Activated CD4-positive, CD25-positive, alpha-beta regulatory T cell treated with anti-CD3 and anti-CD28 coated beads, Interleukin-2, amount 50 U/mL, for 72 hours (primary cell): ENCODE measurements at places on chromosomes 12 and 14.

- no peak for DNase-seq
These were observed 135.7 kb downstream of the RAD51B start for GRCh38 chr14:67955261-67955660.

DNA sequence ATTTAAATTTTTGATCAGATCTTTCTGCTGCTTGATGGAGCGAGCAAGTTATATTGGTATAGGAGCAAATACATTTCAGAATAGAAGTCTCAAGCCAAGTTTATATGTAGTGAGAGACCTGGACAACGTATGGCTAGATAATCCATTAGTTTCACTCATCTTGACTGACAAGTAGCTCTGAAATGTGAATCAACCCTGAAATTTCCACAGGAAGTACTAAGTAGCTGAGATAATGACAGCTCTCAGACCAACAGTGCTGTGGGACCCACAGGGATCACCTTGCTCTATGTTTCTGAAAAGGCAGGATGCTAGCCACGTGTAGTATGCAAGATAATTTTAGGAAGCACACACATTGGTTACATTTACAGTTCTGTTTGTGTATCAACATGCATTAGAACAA is 258.6 kb upstream of the FOXN3 start:
- no peak for DNase-seq

GRCh38 chr14:100906420-100906819 is 2.9 kb upstream of the RTL1 start:
- DNase-seq = no peak

DNA sequence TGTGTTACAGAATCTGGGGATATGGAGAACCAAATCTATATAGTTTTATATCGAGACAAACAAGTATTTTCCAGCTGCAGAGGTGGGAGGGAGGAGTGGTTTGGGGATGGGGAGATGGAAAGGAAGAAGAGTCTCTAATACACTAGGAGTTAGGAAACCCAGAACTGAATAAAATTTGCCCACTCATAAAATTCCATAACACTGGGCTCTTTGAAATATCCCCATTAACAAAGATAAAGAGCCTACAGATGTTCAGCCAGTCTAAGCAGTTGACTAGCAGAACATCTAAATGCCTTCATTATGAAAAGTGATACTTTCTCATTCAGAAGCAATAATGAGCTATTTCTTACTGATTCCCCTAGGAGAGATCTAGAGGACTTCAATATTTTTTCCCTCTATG is 151.7 kb upstream of the GZMB start:
- DNase-seq = no peak

- DNase-seq = no peak
These were observed 17.6 kb upstream of the NTN4 start for GRCh38 chr12:95808146-95808545.

- no peak for DNase-seq
These were observed 19.0 kb upstream of the GPRC5A start for GRCh38 chr12:12872139-12872933.

DNA sequence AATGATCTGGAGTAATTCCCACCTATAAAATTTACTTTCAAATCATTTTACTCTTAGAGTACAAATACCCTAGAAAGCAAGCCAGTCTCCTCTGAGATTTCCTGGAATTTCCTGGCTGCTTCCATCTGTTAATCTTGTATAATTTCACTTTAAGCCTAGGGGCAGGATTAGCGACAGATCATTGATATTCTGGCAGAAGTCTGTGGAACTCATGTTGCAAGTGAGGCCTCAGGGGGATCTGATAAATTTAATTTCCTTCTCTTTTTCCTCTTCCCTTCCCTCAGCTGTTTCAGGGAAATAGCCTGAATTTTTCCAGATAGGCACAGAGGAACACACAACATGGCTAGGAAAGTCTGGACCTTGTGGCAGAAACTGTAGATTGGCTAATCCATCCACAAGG is 5.9 kb upstream of the KRT6A start:
- DNase-seq = no peak

- DNase-seq = no peak
These were observed 106.7 kb downstream of the RPS29 start for GRCh38 chr14:49479432-49479831.
